ENCODE measurements at places on chromosomes 3 and 15.

DNA sequence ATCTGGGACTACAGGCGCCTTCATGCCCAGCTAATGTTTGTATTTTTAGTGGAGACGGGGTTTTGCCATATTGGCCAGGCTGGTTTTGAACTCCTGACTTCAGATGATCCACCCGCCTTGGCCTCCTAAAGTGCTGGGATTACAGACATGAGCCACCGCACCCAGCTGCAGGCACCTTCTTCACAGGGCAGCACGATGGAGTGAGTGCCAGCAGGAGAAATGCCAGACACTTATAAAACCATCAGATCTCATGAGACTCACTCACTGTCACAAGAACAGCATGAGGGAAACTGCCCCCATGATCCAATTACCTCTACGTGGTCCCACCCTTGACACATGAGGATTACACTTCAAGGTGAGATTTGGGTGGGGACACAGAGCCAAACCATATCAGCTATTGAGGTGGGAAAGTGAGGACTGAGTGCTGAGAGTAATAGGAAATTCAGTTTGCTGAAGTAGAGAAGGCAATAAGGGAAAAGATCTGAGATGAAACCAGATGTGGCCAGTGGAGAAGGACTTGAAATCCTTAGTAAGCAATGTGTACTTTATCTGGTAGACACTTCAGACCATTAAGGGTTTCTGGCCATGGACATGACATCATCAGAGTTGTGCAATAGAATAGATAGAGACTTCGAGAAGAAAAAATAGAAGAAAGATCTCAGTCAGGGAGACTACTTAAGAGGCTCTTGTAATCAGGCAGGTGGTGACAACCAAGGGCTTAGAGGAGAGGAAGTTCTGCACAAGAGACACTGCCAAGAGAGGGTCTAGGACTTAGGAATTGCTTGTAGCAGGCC is 18.1 kb upstream of the ATP13A5 start:
- DNase-seq, result no peak

DNA sequence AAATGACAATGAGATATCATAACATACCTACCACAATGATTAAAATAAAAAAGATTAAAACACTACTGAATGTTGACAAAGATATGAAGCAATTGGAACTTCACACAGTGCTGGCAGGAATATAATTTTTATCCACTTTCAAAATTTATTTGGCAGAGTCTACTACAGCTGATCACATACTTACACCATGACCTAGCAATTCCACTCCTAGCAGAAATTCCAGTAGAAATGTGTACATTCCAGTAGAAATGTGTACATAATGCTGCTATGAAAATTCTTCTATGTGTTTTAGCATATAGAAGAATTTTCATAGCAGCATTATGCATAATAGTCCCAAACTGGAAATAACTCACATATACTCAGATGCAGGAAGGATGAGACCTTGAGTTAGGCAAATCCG is 43.5 kb downstream of the IFT57 start:
- DNase-seq, result no peak

DNA sequence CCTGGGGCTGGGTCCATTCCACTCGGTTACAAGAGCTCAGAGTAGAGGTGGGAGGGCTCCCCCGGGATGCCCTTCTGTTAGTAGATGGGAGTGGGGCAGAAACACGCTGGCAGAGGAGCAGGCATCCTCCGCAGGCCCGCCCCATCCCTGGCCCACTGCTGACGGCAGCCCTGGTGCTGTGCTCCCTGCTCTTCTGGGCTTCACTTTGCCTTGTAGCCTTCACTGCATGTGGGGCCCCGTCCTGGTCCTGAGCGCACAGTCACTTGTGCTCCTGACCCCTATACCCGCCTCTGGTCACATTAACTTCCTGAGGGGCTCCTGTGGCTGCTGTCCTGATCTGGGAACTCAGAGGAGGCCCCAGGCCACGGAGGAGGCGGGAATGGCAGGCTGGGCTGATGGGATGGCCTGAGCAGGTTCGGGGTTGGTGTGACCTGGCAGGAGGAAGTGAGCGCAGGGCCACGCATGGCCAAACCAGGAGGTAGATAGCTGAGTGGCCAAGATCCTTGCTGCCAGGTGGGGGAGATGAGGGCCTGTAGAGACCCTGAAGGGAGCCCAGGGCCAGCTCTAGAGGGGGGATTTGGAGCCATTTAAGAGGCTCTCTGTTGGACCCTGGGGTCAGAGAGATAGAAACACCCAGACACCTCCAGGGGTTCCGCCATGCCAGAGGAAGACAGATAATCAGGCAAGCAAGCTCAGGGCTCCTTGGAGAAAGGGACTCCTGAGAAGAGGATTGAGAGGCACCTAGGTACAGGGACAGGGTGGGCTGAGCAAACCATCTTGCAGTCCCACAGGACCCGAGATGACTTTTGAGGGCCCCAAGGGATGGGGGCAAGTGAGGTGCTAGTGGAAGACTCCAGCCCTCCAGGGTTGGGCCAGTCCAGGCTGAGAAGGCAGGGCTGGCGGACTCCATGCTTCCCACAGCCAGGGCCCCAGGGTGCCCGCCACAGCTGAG is 92.2 kb upstream of the PRR23E start:
- DNase-seq, result no peak

GRCh38 chr3:50423543-50423942 is 64.2 kb upstream of the TMEM115 start:
- no peak for DNase-seq

DNA sequence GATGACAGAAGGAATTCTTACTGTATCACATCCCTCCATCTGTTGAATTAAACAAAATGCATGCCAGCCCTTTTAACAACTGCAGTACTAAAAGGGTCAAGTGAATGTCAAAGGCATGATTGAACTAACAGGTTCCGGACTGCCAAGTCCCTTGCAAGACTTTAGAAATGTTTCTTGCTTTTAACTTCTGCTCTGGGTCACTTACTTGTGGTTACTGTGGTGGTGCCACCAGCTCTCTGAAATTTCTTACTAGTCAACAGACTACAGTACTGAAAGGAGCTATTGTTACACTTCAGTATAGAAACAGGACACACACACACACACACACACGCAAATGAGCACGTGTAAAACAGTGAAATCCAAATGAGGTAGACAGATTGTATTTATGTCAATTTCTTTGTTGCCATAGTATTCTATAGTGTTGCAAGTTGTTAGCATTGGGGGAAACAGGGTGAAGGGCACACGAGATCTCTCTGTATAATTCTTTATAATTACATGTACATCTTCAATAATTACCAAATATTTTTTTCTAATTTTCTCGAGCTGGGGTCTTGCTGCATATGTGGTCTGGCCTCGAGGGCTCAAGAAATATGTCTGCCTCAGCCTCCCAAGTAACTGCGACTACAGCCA is 79.9 kb upstream of the SLC25A26 start:
- DNase-seq, result no peak

DNA sequence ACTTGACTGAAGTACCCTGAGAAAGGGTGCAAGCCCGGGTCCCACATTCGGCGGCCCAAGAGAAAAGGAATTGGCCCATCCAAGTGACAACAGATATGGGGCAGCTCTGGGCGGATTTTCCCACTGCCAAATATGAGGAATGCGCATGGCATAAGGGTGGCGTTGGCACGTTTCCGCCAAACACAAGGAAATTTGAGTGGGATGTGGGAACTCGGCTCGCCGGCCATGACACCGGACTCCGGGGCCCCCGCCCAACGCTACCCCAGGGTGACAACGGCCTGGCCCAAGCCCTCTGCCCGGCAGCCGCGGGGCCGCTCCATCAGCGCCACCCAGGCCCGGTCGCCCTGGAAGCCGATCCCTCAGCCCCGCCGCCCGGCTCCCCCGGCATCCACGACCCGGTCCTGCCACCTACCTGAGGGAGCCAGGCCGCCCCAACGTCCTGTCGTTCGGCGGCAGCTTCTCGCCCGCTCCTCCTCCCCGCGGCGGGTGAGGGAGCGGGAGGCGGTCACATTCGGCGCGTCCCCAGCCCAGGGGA is 449 bp downstream of the RAF1 start:
- DNase-seq, result peak; percentile 41

- no peak for DNase-seq
Observed at GRCh38 chr3:44661189-44661588, 12.7 kb downstream of the ZNF35 start.

DNA sequence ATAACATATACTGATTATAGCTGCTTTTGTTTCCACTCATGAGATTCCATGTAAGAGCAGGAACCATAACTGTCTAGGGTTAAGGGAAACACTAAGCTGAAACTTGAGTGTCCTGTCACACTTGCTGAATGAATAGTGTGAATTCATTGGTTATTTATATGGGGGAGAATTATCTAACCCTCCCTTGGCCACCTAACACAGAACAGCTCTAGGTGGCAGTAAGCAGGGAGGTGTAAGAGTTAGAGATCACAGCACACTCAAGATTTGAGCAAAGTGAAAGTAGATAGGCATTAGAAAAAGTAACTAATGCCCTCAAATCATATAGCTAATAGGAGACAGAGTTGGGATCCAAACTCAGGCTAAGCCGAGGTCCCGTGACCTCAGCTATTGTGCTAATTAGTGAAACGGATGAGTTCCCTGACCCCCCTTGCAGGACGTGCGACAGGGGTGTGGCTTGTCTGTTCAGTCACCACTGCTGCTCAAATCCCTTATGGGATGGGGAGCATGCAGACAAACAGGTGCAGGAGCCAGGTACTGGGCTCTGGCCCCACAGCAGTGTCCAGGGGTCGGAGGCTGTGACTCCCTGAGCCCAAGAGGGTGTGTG is 27.7 kb upstream of the ANO10 start:
- no peak for DNase-seq

GRCh38 chr15:96316953-96317629 is 13.4 kb upstream of the NR2F2 start:
- no peak for DNase-seq

GRCh38 chr15:84594617-84595290 is 6.1 kb upstream of the ZSCAN2 start:
- DNase-seq, result no peak

GRCh38 chr3:31404871-31405270 is 127.9 kb upstream of the STT3B start:
- no peak for DNase-seq

DNA sequence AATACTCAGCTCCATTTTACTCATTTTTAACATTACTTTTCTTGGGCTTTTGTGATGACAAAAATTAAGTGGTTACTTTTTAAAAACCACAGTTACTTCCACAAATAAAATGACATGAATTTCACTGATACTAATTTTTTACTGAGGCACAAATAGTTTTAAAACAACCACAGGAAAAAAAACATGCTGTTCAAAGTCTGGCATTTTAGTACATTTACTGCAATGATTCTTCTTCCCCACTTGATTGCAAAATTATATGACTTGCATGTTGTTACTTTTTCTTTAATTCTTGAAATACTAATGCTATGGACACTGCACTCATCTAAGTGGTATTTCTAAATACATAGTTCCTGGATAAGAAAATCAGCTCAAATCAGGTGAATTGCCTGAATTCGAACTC is 24.8 kb upstream of the SLMAP start:
- DNase-seq, result no peak

DNA sequence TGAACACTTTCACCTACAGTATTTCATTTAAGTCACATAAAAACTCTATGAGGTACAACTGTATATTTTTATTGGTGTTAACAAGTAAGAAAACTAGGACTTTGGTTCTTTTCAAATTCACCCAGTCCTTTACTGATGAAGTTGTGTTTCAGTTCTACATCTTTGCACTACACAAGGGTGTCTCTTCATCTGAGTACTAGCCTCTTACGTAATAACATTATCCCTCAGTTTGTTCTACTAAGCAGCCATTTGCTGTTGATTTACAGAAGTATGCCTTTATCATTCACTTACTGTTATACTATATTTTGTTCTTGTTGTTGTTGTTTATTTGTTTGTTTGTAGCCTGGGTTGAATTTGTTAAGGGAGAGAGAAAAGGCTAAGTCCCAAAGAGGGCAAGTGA is 311.9 kb downstream of the PLOD2 start:
- no peak for DNase-seq

GRCh38 chr3:65436580-65436979 is 602.1 kb downstream of the MAGI1 start:
- no peak for DNase-seq

DNA sequence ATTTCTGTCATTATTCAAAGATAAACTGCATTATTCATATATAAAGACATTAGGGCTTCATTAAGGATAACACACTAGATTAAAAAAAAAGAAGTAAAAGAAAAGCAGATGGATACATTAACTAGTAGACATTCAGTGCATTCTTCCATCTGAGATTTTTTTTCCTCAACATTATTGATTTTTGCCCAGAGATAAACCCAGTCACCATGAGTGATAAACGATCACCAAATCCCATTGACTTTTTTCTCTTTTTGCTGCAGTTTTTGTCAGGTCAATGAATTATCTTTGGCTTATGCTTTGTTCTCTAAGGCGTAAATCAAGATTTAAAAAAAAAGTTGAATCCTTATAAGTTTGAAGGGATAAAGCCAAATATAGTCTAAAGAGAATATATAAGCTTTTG is 925.0 kb downstream of the GBE1 start:
- no peak for DNase-seq

DNA sequence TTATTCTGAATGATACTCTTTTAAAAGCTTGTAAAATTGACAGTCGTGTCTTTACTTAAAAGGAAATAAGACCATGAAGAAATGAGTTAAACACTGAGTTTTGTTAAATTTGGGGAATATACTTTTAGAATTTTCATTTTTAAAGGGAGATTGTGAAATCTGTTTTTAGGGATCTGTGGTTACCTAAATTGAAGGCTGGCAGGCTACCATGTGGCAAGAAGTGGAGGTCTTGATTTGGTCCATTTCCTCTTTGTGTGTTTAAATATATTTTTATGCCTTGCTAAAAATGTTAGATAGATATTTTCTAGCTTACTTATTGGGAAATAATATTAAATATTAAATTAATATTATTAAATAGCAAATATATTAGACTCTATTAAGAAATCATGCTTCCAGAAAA is 36.6 kb upstream of the SLC22A13 start:
- DNase-seq, result no peak

DNA sequence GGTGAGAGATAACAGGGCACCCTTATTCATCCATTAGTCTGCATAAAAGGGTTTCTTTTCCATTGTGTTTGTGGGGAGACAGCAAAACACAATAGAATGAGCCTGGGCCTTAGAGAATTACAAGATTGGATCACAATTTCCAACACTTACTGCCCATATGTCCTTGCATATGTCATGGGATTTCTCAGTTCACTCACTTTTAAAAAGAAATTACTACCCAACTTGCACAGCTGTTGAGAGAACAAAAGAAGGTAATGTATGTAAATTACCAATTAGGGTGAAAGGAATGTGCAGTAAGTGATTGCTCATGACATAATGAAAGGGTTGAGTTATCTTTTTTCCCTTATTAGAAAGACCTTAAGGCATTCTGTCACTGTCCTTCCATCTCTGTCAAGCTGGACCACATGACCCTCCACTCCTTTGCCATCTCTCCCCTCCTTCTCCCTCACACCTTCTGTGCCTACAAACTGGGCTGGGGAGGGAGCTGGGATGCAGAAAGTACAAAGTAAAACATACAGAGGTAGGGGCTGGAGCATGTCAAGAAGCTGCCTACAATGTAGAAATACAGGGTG is 244.2 kb downstream of the ZMAT3 start:
- no peak for DNase-seq

GRCh38 chr3:115855911-115856310 is 232.6 kb downstream of the GAP43 start:
- DNase-seq, result no peak

DNA sequence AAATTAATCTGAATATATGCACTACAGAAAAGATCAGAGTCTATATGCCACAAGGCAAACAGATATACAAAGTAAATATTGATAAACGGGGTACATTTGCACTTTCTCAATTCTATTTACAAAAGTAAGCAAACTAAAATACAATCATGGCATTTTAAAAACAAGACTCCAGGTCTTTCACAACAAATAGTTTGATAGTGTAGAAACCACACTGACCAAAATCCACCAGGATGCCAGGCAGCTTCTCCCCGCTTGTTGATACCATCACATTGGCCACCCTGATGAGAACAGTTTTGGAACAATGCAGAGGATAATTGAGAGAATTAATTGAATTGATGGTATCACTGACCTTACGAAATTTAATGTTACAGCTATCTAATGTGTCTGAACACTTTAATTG is 190.6 kb upstream of the TMCO5A start:
- DNase-seq, result no peak
